K562 (cell line): ENCODE measurements at places on chromosomes 3 and 15. TPM values are rescaled to one million over a fixed set of nuclear protein-coding genes. Genes with fewer than 3 reads are reported as not detected.

- no peak for DNase-seq
These were observed 33.8 kb upstream of the EPHB1 start for GRCh38 chr3:134761213-134761612.

- DNase-seq = peak; percentile 51
These were observed 143.4 kb upstream of the RASGRP1 start for GRCh38 chr15:38707802-38708671.

DNA sequence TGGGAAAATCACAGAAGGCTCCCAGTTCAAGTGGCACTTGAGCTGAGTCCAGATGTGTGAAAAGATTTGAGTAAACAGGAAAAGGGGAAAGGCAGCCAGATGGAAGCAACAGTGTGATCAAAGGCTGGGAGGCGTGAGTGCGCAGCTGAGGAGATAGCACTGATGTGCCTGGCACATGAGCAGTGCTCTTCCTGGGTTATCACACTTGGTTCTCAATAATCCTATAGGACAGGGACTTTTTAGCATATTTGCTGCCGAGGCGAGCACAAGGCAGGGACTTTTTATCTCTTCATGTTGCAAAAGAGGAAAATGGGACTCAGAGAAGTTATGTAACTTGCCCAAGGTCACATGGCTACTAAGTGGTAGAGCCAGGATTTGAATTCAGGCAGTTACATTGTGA lies 39.6 kb downstream of the CORO2B start:
- no peak for DNase-seq

- DNase-seq = no peak
These were observed 35.6 kb upstream of the RAB11A start for GRCh38 chr15:65833501-65834205.

DNA sequence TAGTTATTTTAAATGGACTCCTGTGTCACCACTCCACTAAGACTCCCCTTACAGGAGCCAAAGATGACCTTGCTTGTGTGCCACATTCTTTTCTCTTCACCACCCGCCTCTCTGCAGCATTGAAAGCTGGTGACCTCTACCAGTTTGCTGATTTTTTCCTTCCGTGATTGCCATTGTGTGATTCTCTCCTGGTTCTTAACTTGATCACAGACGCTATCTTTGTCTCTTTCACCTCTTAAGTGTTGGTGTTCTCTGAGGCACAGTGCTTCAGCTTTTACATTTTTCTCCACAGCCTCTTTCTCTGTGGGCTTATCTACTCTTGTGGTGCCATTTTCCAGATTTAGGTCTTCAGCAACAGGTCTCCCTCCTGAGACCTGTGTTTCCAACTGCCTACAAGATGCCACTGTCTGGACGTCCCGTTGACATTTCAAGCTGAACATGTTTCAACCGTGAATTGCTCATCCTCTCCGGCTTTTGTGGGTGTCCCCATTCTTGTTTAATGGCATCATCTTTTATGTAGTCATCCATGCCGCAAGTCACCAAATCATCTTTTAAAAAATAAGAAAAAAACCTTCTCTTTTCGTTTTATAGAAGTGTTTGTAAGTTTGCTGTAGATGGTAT lies 26.5 kb downstream of the IQGAP1 start:
- no peak for DNase-seq

GRCh38 chr15:80436511-80437307 lies 32.5 kb downstream of the ARNT2 start:
- DNase-seq = no peak

- DNase-seq = no peak
These were observed 391.6 kb upstream of the DPPA4 start for GRCh38 chr3:109728861-109729494.

- no peak for DNase-seq
These were observed 63.4 kb upstream of the VEPH1 start for GRCh38 chr3:157566596-157566995.

DNA sequence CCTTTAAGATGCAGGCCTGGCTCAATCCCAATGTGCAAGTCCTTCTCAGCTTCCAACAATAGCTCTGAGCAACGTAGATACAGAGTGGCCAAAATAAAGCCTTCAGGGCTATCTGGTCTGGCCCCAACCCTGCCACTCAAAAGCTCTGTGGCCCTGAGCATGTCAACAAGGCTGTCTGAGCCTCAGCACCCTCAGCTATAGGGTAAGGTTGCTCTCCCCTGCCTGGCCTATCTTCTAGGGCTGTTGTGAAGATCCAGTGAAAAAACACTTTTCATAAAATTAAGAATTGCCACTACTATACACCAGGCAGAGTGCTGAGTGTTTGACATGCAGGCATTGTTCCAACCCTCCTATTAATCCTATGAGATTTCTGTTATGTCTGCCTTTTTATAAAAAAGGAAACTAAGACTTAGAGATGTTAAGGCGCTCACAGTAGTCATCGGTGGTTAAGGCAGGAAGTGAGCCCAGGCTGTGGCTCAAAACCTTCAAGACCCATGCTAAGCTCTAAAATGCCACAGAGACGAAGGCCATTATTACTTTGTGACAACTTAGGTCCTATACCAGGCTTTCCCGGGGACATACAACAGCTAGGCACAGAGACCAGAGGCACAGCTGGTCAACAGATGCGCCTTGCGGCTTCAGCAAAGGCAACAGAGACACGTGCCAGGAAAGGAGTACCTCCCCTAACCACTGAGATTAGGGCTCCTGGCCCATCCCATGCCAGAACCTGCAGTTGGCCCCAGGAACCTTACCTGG lies 5.1 kb downstream of the POLG start:
- no peak for DNase-seq

DNA sequence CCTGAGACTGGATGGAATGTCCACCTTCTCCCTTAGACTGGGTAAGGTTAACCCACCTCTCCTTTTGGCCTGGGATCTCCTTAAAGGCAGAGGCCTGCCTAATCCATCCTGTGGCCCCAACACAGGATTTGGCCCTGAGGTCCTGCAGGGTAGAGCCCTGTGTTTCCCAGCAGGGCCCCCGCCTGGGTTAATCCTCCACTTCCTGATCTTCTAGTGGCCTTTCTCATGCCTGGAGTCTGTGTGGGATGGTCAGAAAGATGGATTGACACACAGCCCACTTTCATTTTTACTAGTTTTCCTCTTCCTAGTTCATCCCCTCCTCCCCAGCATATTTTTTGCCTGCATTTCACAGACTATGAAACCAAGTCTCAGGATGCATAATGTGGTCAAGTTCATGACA lies 48.9 kb upstream of the SLC6A6 start:
- no peak for DNase-seq

DNA sequence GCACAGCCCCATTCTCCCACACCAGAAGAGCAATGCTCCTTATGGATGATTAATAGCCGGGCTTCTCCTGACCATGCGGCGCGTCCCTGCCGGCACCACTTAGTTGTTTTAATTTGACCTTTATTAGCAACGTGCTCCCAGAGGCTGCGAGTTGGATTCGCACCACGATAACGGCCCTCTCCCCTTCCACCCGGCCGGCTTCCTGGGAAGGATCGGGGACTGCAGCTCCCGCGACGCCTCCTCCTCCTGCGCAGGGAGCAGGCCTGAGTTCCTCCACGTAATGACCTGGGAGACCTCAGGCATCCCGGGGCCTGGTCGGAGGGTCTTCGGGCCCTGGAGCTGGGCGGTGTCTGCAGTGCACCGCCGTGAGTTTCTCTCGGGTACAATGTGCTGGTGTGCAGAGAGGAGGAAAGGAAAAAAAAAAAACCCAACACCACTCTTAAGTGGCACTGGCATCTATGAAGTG lies 243.3 kb upstream of the TOPAZ1 start:
- no peak for DNase-seq

DNA sequence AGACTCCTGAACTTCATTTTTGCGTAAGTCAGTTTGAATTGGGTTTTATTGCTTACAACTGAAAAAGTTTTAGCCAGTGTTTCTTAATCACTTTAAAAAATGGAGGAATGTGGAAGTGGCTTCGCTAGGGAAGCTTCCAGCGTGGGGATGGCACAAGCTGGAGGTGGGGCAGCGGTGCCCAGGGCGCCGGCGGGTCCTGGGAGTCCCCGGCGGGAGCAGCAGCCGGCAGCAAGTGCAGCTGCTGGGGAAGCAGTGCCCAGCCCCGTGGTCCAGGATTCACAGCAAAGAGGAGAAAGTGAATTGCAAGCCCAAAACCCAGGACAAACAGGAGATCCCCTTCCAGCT lies 301.8 kb upstream of the PROK2 start:
- no peak for DNase-seq

DNA sequence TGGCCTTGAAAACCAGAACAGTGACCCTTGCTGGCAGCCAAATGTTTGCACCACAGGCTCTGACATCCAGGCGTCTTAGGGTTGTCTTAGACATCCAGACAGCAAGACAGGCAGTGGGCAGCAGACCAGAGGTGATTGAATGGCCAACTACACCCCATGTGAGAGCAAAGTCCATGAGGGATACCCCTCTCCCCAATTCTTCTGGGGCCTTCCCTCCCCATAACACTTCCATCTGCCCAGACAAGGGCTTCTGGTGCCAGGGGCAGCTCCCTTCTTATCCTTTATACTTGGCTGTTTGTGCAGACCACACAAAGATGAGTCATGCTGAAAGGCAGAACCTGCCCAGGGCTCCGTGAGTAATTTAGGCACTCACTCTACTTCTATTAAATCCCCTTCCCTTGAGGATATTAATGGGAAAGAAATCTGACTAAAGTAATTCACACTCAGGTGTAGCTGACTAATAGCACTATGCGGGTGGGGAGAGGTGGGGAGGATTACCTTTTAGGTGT lies 257.9 kb downstream of the UACA start:
- DNase-seq = no peak

GRCh38 chr3:177772908-177773557 lies 575.8 kb upstream of the TBL1XR1 start:
- no peak for DNase-seq

GRCh38 chr3:140501061-140501769 lies 176.6 kb upstream of the TRIM42 start:
- no peak for DNase-seq

DNA sequence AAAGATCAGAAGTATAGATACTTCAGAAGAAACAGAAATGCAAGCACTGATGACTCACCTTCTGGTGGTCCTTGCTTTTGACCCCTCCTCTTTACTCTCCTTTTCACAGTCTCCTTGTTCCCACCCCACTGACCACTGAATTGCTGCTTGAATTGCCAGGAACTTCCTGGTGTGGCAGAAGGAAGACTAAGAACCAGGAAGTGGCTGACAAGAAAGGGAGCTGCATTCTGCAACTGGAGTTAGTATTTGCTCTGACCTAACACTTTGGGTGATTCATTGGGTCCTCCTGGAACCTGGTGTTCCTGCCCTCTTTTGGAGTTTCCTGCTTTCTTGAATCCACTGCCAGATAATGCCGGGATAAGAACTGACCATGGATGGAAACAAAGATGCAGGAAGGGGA lies 23.0 kb downstream of the KY start:
- no peak for DNase-seq

GRCh38 chr15:85282504-85283115 lies 97.8 kb upstream of the AKAP13 start:
- DNase-seq = no peak

- no peak for DNase-seq
These were observed 24.6 kb downstream of the SIDT1 start for GRCh38 chr3:113556946-113557335.

DNA sequence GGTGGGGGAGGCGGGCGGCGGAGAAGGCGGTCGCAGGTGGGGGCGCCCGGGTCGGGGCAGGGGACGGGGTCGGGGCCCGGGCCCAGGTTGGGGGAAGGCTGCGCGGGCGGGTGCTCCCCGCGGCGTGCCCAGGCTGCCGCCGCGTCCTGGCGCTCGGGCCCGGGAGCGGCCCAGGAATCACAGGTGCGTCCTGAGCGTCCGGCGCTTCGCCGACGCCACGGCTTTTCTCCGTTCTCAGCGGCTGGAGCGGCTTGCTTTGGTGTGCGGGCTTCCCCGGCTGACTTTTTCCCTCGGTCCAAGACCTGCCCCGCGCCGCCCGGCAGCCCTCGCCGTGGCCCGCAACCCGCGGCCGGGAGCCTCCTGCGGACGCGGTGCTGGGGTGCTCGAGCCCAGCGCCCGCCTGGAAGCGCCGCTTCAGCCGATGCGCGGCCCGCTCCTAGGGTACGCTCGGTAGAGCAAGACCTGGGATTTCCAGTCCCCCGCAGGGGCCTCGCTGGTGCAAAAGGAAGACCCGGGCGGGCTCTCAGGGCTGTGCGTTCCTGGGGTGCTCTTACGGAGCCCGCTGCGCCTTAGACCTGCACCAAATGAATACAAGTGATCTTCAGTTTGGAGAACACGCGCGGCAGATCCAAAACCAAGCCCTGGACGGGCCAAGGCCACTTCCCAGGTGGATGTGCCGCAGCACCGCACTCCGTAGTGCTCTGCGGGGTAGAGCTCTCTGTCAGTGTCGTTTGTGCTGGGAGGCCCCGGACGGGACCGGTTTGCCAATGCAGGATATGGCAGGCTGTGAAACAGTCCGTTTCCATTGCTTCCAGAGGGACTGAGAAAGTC lies 639 bp downstream of the NIPA1 start:
- peak; percentile 46 for DNase-seq

GRCh38 chr3:13359916-13360315 lies 60.2 kb downstream of the NUP210 start:
- DNase-seq = no peak

DNA sequence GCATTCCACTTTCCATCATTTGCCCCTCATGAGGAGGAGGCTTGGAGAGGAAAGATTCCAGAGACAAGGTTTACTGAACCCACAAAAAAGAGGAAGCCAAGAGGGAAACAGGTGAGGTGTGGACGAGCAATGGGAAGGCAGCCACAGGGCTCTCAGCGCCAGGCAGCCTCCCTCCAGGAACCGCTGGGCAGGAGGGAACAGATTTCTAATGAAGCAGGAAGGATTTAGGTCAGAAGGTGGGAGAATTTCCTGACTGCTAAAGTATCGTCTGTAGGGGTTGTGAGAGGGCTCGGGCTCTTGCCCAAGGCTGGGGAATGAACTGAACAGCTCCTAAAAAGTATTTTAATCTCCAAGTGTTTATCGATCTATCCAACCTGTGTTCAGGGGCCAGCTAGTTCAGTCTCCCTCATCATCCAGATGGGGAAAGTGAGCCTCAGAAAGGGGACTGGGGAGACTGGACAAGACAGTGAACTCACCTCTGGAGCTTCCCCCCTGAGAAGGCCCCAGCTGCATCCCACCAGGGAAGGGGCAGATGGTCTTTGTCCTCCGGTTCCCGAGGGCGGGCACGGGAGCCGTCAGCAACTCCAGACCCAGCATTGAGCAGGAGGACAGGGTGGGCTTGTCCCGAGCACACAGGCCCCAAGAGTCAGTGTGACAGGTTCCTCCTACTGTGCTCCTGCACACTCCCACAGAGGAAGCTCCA lies 10.5 kb downstream of the LOXL1 start:
- DNase-seq = no peak

GRCh38 chr15:35854316-35854715 lies 308.4 kb upstream of the DPH6 start:
- no peak for DNase-seq

PRKCD gene
- 14.1 and 14.3 TPM in 2 replicates for polyA plus RNA-seq

SLC2A2 gene
- polyA plus RNA-seq = not detected in 2 replicates

PPP1R14D gene
- not detected in 2 replicates for polyA plus RNA-seq

ZPLD1 gene
- 0.04 TPM in 1 of 2 replicates, not detected in the other for polyA plus RNA-seq

CCR9 gene
- polyA plus RNA-seq = not detected in 2 replicates

GATM gene
- 0.11 and 1.3 TPM in 2 replicates for polyA plus RNA-seq

HRG gene
- not detected in 2 replicates for polyA plus RNA-seq

GOLGA6D gene
- polyA plus RNA-seq = not detected in 2 replicates

CPEB1 gene
- 8.9 and 9.8 TPM in 2 replicates for polyA plus RNA-seq
